ENCODE measurements at places on chromosomes 6 and 20.

- DNase-seq, result no peak
Measured at GRCh38 chr20:24148372-24148771, 159.8 kb upstream of the GGTLC1 start.

- peak; percentile 1 for DNase-seq
Measured at GRCh38 chr6:34055223-34055933, 90.5 kb downstream of the GRM4 start.

- DNase-seq, result no peak
Measured at GRCh38 chr20:10463622-10464021, 28.5 kb downstream of the SLX4IP start.

GRCh38 chr6:72636786-72637185 is 14.9 kb downstream of the KCNQ5 start:
- DNase-seq, result no peak

- DNase-seq, result no peak
Measured at GRCh38 chr6:56073761-56074160, 173.6 kb downstream of the COL21A1 start.

GRCh38 chr6:71402096-71402495 is 113.5 kb downstream of the OGFRL1 start:
- DNase-seq, result no peak

DNA sequence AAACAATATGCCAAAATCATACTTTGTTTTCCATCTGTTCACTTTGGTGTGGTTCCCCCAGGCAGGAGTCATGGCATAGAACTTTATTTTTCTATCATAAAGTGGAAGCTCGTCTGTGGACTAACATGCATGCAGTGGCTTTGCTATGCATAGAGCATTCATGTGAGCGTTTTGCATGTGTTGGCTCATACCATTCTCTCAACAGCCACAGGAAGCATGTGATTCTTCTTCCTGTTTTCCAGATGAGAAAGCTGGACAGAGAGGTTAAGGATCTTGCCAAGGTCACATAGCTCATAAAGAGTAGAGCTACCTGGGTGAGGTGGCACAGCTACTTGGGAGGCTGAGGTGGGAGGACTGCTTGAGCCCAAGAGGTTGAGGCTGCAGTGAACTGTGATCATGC is 123.4 kb upstream of the HDGFL1 start:
- no peak for DNase-seq

- DNase-seq, result no peak
Measured at GRCh38 chr20:32968478-32969241, 35.6 kb downstream of the SUN5 start.

Data from hippocampal formation (tissue), 2 donors.